ENCODE measurements at places on chromosomes 16 and 17.

DNA sequence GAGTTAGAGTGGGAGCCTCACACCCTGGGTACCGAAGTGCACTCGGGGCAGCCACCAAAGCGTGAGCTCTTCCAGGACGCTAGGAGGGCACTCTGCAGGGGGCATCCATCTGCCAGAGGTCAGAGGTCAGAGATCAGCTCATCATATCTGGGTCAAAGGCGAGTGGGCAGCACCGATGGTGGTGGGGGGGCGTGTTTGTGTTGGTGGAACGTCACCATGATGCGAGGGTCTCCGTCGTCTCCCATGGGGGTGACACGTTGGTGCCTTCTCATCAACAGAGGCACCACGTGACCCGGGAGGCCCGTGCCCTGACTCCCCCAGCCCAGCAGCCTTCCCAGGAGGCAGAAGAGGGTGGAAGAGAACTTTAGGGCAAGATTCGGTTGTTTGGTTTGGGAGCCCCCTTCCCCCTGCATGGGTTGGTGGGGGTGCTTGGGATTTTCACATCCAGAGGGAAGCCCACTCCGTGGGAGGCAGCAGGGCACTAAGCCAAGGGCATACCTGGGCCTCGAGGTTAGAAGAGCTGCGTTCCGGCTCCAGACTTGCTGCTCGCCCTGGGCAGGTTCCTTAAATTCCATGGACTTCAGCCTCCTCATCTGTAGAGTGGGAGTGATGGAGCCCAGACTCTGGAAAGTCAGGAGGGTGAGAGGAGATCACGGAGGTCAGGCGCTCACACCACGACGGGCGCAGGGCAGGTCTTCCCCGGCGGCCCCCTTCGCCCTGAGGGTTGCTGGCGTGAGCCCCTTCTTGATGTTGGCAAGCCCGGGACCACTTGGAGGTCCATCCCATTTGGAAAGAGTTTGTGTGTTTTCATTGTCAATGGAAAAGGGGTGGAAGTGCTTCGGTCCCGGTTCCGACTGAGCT, 14.0 kb downstream of the CRISPLD2 start:
- no peak for DNase-seq

DNA sequence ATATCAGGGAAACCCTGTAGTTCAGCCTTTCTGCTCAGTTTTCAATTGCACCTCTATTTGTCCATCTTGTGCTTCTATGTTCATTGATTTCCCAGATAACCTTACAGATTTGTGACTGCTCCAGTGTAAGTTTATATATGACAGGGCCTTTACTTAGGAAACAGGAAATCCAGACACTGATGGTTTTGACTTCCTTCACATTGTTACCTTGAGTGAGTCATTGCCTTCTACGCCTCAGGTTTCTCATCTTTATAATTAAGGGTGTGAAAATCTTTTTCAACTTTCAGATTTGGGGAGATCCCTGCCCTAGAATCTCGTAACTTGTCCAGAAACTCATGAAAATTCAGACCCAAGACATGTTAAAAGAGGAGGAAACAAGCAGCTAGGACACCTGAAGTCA, 342.4 kb upstream of the TBX2 start:
- DNase-seq: no peak

- DNase-seq: no peak
These were observed 2.9 kb downstream of the TMEM170A start for GRCh38 chr16:75461575-75461974.

DNA sequence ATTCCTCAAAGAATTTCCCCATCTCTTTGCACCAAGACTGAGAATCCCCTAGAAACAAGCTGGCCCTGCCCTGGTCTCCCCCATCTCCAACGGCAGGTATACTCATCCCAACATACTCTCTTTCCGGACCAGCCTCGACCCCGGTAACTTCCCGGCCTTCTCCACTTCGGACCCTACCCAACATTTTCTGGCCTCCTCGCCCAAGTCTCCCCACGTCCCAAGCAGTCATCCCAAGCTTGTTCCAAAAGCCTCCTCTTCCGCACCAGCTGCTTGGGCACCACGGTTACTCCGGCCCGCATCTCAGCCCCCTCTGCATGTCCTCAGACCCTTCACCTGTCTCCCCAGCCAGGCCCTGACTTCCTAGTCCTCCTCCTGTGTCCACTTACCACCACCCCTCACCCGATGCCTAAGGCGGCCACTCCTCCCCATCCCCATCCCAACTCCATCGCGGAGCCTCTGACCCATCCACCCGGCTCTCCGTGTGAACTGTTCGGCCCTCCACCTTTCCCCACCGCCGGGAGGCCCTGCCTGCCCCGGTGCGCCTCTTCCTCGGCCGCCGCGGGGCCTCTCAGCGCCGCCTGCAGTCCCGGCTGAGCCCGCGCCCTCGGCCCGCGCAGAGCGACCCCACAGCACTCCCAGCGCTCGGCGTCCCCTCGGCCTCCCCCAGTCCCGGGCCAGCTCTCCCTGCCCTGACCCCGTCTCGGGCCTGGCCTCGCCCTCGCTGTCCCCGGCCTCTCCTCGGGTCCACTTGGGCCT, 994 bp downstream of the PITPNA start:
- no peak for DNase-seq

DNA sequence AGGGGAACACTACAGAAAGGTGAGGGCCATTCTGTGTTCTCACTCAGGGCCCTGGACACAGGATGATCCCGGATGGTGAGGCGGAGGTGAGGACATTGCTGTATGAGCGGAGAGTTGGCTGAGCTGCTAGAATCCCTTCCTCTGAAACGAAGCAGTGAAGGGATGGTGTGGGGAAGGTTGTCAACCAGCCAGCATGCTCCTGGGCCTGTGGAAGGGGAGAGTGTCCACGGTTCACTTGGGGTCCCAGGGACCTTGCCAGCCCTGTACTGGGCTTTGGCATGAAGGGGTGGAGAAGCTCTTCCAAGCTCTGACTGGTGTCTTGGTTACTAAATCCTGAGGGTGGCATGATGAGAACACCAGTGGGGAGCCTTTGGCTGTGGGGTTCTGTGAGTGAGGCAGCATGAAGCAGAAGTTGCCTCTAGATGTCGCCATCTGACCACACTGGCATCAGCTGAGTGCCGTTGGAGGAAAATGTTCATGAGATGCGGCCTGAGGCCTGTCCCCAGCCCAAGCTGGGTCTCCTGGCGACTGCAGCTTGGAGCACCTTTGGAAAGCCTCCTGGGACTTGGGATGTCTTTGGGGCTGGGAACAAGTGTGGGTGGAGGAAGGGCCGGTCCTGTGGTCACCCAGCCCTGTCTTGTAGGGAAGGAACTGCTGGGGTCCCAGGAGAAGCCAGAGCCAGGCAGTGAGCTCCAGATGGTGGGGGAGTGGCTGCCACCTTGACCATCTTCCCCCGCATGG, 14.8 kb downstream of the PDP2 start:
- DNase-seq: no peak

GRCh38 chr16:15616475-15617165, 26.3 kb downstream of the MARF1 start:
- DNase-seq: no peak

DNA sequence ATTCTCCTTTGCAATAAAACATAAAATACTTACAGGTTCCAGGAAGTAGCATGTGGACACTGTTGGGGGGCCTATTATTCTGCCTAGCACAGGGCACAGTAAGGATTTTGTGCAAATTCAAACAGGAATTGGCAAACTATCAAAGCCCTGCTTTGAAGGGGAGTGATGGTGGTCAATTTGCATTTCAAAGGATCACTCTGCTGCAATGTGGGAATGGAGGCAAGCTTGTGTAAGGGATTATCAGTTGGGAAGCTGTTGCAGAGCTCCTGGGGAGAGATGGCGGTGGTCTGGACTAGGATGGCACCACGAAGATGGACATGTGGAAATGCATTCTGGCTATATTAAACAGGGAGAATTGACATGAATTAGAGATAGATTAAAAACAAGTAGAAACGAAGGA, 990.7 kb upstream of the RBFOX1 start:
- no peak for DNase-seq

DNA sequence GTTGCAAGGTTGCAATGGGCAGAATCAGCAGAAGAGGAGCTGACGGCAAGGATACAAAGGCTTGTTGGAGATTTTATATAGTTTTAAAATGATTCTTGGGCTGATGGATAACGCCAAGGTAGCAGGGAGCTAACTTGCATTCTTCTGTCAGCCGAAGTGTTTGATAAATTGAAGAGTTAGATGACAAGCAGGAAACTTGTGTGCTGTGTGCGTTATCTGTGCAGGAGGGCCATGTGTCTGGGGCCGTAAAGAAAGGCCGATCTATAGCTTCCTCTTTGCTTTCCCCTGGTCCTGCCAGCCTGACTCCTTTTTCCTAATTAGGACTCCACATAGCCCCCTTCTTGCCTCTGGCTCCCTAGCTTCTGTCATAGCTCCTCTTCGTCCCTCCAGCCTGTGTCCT, 6.7 kb upstream of the WWOX start:
- no peak for DNase-seq

DNA sequence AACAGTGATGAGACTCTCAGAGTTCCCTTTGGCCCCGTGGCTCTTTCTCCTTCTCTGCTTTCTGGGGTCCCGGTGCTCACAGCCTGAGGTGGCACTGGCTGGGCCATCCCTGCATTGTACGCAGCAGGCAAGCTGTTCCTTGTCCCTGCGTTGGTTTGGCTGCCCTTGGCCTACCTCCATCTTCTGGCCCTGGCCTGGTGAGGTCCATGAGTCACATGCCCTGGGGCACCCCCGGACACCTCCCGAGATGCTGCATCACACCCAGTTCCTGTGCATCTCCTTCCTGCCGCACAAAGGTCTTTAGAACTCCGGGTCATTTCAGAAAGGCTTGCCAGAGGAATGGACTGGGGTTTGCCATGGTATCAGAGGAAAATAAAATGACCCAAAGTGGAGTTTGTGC, 9.5 kb downstream of the SULT1A2 start:
- no peak for DNase-seq

- DNase-seq: no peak
These were observed 48.6 kb upstream of the PVALEF start for GRCh38 chr17:81116704-81117103.

GRCh38 chr16:57025941-57026777, 36.8 kb downstream of the NLRC5 start:
- no peak for DNase-seq

DNA sequence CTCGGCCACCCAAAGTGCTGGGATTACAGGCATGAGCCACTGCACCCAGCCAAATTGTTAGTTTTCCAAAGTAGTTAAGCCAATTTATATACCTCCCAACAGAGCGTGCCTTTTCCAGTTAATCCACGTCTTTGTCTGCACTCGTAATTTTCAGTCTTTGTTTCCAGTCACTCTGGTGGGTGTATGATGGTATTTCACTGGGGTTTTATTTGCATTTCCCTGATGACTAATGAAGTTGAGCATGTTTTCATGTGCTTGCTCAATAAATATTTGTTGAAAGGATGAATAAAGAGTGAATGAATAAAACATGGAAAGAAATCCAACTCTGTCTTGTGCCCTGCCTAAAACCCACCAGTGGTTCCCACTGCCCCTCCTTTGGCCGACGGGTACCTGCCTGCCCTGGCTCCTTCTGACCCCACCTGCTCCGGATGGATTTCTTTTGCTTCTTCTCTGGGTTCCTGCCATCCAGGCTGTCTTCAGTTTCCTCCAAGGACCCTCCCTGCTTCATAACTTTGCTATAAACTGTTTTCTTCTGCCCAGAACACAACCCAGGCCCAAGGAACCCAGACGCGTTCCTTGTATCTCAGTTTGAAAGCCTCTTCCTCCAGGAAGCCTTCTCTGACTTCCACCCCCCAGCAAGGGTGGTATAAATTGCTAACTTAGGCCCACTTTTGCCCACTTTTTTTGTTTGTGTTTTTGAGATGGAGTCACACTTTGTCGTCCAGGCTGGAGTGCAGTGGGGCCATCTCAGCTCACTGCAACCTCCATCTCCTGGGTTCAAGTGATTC, 3.0 kb upstream of the ABCC1 start:
- no peak for DNase-seq

GRCh38 chr16:19147126-19147525, 20.9 kb upstream of the SYT17 start:
- no peak for DNase-seq

DNA sequence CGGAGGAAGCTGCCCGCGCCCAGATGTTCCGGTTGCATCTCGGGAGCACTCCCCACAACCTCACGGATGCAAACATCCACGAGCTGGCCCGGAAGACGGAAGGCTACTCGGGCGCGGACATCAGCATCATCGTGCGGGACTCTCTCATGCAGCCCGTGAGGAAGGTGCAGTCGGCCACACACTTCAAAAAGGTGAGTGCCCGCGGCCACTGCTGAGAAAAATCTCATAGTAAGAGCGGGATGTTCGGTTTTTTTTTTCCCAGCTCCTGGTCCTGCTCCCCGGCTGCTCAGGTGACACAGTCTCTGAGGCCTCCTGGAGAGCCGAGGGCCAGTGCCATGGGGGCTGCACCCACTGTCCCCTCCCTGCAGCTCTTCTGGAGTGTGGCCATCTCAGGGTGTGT, 9.3 kb downstream of the PDF start:
- no peak for DNase-seq

DNA sequence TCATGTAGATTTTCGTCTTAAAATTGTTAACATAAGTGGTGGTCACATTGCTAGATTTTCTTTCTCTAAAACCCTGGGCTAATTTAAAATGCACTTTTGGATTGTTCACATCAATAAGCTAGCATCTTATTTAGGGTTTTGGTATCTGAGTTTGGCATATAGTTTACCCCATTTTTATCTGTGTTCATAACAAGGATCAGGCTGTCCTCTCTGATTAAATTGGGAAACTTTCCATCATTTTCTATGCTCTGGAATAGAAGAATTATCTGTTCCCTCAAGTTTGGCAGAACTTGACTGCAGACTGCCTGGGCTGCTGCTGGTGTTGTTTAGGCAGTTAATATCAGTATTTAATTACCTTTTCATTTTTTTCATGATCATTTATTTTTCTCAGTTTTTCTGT, 1.8 kb downstream of the SPECC1 start:
- DNase-seq: no peak

GRCh38 chr17:1896243-1897104, 66.7 kb downstream of the RPA1 start:
- DNase-seq: no peak

GRCh38 chr17:73586921-73587602, 57.2 kb downstream of the SDK2 start:
- DNase-seq: no peak

DNA sequence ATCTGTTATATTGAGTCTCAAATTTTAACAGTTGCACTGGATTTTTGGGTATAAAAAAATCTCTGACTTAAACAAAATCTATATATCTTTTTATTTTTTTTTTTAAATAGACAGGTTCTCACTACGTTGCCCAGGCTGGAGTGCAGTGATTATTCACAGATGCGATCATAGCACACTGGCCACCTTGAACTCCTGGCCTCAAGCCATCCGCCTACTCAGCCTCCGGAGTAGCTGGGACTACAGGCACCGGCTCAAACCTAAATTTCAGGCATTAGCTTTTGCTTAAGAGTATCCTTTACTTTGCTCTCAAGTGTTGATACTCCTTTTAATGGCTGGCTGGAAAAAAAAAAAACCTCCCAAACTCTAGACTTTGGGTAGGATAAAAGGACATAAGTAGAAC, 61.6 kb downstream of the RPGRIP1L start:
- no peak for DNase-seq

DNA sequence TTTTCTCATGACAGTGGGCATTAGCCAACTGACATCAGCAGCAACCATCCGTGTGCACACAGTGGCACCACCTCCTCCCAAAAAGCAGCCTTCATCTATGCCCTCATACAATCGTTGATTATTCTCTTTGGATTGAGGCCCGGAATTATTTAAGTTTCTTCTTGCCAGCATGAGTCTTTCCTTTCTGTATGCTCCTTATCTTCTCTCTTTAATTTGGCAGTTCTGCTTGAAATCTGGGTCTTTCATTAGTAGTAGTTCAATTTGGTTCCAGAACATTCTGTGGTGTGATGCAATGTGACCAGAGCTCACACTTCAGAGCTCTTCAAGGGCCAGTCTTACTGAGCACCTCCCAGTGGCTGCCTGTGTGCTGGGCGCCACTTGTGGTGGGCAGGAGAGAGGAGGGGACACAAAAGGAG, 52.2 kb upstream of the STH start:
- DNase-seq: no peak

Measured in cortex of kidney (tissue), 1 donor.